ENCODE measurements at places on chromosomes 3 and 15. TPM values are rescaled to one million over a fixed set of nuclear protein-coding genes. Genes with fewer than 3 reads are reported as not detected.

- no peak for DNase-seq
Measured at GRCh38 chr3:187902041-187902471, 156.8 kb upstream of the BCL6 start.

GRCh38 chr15:28086175-28086703, 12.9 kb downstream of the OCA2 start:
- DNase-seq: peak; percentile 62

GRCh38 chr3:69815970-69816369, 76.7 kb downstream of the MITF start:
- DNase-seq: no peak

SEMA7A gene
- polyA plus RNA-seq: not detected

- no peak for DNase-seq
Measured at GRCh38 chr3:194383276-194383940, 13.9 kb upstream of the LRRC15 start.

- DNase-seq: no peak
Measured at GRCh38 chr15:94070356-94071295, 160.7 kb upstream of the MCTP2 start.

GRCh38 chr3:165754219-165755007, 82.8 kb downstream of the BCHE start:
- no peak for DNase-seq

DNA sequence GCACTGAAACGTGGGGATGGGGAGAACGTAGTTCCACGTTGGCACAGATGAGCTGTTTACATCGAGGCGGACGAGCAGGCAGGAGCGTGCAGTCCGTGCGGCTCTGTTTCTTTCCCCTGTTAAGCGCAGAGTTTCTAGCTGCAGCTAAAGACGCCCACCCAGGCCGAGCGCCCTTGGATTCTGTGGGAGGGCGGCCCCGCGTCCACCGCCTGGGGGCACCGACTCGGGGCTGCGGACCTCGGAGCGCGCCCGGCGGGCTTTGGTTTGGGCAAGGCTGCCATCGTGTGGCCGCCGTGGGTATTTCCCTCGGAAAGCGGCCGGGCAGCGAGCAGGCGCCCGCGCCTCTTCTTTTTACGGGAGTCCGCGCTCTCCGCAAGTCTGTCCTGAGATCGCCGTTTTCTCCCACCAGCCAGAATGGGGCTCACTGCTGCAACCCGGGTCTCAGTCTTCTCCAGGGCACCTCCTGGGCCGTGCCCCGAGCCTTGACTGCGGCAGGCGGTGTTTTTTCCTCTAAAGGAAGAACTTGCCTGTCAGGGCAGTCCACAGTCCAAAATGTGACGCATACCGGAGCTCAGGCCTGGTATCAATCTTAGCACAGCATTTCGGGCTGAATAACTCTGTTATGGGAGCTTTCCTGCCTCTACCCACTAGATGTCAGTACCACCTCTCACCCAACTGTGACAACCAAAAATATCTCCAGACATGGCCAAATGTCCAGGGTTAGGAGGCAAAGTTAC, 219.9 kb upstream of the IGF1R start:
- DNase-seq: peak; percentile 40

GRCh38 chr3:8734137-8734878, 706 bp downstream of the CAV3 start:
- DNase-seq: no peak

GOLGA8O gene
- not detected for polyA plus RNA-seq

PLIN1 gene
- not detected for polyA plus RNA-seq

- no peak for DNase-seq
Measured at GRCh38 chr3:53650424-53650823, 156.0 kb downstream of the CACNA1D start.

GRCh38 chr3:24378313-24378712, 116.3 kb downstream of the THRB start:
- DNase-seq: no peak

DNA sequence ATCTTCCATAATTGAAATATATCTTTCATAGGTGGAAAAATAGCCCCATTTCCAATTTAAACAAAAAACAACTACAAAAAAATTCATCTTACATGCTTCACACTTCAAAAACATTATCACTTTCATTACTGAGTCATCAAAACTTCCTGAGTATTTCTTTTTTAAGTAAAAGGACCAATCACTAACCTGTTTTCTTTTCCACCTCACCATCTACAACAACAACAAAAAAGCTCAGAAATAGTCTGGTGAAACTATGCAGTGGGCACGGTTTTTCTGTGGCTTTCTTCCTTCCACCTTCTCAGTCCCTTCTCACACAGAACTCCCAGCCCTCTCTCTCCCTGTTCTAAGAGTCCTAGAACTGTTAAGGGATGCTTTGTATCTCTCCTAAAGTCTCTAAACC, 20.3 kb upstream of the TNIK start:
- DNase-seq: no peak

GRCh38 chr3:59249004-59249403, 199.2 kb upstream of the CFAP20DC start:
- DNase-seq: no peak

DNA sequence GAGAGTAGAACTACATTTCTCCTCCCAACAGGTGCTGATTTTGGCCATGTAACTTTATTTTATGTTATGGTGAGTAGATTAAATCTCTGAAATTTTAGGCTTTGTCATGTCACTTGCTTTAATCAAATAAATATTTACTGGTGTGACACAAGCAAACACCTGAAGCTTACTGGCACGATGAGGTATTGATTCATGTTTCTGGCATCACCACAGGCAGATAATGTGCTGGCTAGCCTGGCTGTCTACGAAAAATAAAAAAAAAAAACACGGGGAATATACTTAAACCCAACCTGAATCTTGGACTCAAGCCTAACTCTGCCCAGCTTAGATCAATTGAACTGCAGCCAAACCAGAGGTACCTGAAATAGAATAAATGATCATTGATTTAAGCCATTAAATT, 65.6 kb upstream of the CADM2 start:
- DNase-seq: no peak

VGLL3 gene
- polyA plus RNA-seq: not detected

DNA sequence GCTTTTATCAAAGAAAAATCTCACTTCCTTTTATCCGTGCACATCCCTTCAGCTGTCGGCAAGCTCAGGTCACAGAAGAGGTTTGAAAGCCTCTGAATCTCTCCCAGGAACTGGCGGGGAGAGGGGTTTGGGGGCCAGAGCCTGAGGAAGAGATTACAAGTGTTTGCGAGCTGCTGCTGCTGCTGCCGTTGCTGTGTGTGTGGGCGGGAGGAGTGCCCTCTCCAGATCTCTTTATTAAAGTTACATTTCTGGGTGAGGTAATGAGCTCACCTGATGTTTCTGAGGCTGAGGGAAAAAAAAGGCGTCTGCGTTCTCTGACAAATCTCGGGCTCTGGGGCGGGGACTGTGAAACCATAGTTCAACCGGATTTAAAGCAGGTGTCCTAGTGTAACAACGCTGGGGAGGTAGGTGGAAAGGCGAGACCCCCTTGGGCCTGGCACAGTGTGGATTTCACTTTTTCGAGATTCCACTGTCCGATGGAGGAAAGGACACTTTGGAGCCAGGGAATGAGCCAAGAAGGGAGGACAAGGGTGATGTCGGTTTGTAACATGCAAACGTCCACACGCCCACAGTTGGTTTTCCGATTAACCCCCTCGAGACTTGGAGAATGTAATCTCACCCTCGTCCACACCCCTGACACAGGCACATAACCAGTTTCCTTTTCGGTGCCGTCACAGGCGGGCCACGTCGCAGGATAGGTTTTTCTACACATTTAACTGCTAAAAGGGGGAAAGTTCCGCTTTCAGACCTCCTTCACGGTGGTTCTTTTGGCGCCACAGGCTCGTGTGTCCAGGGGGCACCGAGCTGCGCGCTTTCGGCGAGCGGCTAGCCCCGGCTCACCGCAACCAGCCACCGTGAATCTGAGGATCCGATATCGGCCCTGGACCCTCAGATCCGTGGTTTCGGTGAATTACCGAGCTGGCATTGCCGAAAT, 2.1 kb downstream of the ALCAM start:
- peak; percentile 65 for DNase-seq

GRCh38 chr3:102059145-102059943, 210.0 kb downstream of the NFKBIZ start:
- DNase-seq: no peak

GRCh38 chr3:132088291-132088690, 53.5 kb upstream of the CPNE4 start:
- no peak for DNase-seq

EFCC1 gene
- polyA plus RNA-seq: not detected

DNA sequence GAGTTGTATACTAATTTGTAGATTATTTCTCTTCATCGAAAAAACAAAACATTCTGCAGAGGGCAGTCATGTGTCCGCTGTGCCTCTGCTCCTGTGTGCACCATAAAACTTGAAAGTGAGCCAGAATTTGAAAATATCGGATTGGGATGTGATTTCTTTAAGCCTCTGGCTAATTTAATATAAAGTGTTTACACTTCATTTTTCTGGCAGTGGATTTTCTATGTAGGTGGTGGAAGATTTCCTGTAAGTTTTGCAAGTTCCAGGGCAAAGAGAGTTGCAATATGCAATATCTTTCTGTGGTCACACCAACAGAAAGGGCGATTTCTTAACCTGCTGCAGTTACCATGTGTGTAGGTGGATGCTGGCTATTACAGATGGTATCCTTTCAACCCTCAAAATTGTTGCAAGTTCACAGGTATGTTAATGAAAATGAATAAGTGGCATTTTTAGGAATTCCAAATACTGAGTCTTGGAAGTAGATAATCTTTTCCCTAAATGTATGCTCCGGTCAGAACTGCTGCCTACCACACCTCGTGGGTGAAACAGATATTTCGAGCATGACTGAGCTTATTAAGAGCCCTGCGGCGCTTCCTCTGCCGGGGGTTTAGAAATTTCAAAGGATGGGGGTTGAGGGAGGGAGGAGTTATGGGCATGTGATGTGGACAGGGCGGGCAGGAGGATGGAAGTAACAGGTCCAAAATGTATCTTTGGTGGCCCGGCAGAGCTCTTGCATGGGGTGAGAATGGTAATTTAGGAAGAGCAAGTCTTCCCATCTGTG, 134.0 kb downstream of the PGPEP1L start:
- no peak for DNase-seq

- DNase-seq: no peak
Measured at GRCh38 chr15:51172193-51172592, 77.5 kb upstream of the TNFAIP8L3 start.

GRCh38 chr3:151178208-151178845, 24.7 kb downstream of the GPR171 start:
- no peak for DNase-seq

DNA sequence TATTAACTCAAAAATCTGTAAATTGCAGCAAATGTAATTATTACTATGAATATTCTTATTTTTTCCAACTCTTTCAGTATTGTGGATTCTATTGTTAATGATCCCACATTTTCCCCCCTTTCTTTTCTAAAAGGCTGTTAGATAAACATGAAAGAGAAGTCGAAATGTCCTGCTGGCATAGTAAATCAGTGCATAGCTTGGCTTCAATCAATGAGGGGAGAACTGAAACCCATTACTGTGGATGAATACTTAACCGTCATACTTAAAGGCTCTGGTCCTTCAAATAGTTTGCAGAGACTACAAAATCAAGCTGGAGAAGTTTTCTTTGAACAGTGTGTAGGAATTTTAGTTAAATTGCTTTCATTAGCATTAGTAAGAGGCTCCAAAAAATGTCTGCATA, 667.9 kb downstream of the CADM2 start:
- DNase-seq: no peak

GYG1 gene
- 59.3 TPM for polyA plus RNA-seq

CHST2 gene
- 6.0 TPM for polyA plus RNA-seq

DNA sequence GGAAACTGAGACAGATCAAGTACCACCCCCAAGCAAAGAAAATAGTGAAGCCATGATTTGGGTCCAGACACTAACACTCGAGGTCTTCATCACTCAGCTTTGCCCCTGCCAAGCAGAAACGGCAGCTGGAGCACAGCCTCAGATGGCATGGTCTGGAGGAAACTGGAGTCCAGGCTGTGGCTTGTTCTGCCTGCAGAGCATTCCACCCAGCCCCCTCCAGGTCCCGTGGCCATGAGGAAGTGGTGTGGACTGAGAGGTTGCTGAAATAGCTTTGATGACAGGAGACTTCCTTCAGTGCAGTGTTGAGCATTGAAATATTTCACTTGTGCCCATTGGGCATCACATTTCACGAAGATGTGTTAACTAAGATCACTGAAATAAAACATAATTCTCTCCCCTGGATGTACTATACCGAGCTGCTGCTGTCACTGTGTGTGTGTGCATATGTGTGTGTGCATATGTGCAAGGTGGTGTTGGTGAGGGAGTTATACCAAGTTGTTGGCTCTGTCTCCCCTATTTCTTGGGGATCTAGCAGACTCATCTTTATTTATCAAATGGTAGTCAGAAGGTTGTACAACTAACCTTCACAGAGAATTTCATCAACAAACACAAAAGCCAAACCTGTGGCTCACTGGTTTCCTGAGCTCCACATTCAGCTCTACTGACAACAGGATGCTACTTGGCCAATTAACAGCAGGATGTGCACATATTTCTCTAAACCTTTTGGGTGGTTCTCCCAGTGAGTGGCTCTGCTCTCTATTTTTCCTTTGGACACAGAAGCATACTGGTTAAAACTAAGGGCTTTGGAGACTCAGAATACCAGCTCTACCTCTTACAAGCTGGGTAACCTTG, 660.1 kb upstream of the CFAP20DC start:
- no peak for DNase-seq

GABRR3 gene
- not detected for polyA plus RNA-seq

- no peak for DNase-seq
Measured at GRCh38 chr15:36066757-36067156, 512.7 kb upstream of the CDIN1 start.

DNA sequence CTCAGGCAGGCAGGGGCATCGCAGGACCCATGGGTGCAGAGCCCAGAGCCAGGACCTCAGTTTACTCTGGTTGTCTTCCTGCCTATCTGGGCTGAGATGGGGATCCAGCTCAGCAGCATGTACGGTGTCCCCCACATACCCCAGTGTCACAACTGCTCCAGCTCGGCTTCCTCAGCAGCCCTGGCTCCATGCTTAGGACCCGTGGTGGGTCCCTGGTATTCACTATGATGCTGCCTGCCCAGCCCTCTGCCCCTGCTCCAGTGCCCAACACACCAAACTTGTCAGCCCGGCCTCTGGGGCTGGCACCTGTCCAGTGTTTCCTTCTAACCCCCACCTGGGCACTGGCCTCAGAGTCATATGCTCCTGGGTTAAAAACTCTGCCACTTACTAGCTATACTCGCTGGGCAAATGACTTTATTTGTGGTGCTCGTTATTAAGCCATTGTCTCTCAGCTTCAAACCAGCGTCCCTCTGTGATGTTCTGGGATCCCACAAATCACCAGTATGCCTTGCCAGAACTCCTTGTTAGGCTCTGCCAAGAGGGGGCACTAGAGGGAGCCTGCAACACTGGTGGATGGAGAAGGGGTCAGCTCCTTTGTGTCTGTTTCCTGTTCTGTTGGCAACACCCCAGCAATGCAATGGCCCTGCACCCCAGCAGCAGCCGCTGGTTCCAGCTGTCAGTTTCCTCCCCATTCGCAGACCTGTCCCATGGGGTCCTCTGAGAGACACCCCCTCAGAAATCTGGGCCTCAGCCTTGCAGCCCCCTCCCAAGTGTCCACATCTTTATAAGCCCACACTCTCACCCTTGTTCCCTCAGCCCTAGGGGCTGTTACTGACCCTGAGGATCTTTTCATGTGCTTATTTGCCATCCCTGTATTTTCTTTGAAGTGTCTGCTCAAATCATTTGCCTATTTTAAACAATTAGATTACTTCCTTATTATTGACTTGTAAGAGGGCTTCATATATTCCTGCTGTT, 24.1 kb upstream of the MRPS22 start:
- DNase-seq: no peak

PLOD2 gene
- polyA plus RNA-seq: not detected

Data from CD4-positive, CD25-positive, alpha-beta regulatory T cell (primary cell).